ENCODE measurements at places on chromosomes 4 and X.

DNA sequence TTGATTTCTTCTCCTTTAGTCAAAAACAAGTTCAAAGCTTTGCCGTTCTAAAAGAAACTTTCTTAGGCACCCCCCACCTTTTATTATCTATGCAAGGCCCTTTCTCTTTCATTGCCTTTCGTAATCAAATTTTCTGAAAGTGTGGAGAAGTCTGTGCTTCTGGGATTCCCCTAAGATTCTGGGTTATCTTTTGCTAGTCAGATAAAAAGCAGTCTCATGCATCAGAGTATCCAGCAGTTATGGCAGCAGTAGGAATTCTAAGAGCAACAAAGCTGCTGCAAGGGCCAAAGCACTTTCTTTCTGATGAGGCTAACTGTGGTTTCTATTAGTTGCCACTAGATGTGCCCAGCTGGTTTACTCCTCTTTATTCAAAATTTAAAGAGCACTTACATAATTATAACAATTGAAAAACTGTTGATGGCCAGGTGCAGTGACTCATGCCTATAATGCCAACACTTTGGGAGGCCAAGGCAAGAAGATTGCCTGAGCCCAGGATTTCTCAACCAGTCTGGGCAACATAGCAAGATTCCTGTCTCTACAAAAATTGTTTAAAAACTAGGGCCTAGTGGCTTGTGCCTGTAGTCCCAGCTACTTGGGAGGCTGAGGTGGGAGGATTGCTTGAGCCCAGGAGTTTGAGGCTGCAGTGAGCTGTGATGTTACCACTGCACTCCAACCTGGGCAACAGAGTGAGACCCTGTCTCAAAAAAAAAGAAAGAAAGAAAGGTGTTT is 296.2 kb downstream of the PAPSS1 start:
- DNase-seq, result no peak

- no peak for DNase-seq
These were observed 12.7 kb downstream of the TSR2 start for GRCh38 chrX:54452920-54453319.

GRCh38 chr4:185987961-185988627 is 80.9 kb upstream of the TLR3 start:
- no peak for DNase-seq

DNA sequence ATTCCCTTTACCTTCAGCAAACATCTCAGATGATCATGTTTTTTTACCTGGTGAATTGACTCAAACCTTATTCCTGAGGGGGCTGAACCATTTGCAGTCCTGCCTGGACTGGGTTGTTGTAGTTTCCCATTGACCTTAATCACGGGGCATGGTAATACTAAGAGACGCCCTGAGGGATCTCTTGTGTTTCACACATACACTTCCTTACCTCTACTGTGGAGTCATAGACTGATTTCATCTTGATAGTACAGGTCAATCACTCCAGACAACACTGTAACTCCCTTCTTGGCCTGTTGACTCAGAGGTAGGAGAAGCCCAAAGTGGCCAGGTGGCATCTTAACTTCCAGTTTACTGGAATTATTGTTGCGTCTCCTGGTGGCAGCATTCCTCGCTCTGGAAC is 1064.0 kb upstream of the PCDH10 start:
- no peak for DNase-seq

All from NCI-H345 (cell line).